Activated CD8-positive, alpha-beta memory T cell treated with anti-CD3 and anti-CD28 coated beads, Interleukin-2, amount 10 ng/mL, durations not matched to agents 7 days and 5 days (primary cell): ENCODE measurements at places on chromosomes 6 and 20. TPM values are rescaled to one million over a fixed set of nuclear protein-coding genes. Genes with fewer than 3 reads are reported as not detected.

Gene CST4
- not detected for total RNA-seq

Gene FOXP4
- total RNA-seq, result 7.7 TPM

Gene NKX2-2
- total RNA-seq, result not detected

Gene TBX18
- not detected for total RNA-seq

Gene ADRM1
- 105 TPM for total RNA-seq

Gene KIF25
- not detected for total RNA-seq

Gene PTGIS
- 15.1 TPM for total RNA-seq

Gene DACT2
- total RNA-seq, result not detected

Gene PDSS2
- 16.9 TPM for total RNA-seq

Gene RSPH9
- total RNA-seq, result not detected

Gene CDKN1A
- total RNA-seq, result 67.5 TPM

Gene BPI
- not detected for total RNA-seq

Gene HSP90AB1
- total RNA-seq, result 1,112 TPM

Gene GPSM3
- total RNA-seq, result 196 TPM

Gene LZTS3
- total RNA-seq, result 0.70 TPM

Gene NR2E1
- not detected for total RNA-seq

Gene RNF146
- 24.9 TPM for total RNA-seq

Gene FUT9
- total RNA-seq, result not detected

Gene HLA-DMB
- total RNA-seq, result 22.7 TPM

Gene EDN1
- total RNA-seq, result not detected

Gene ZFP64
- 11.5 TPM for total RNA-seq

Gene ECT2L
- not detected for total RNA-seq

Gene ADAM33
- not detected for total RNA-seq

Gene BNIP5
- not detected for total RNA-seq

Gene GTSF1L
- not detected for total RNA-seq

Gene SPATA25
- 0.55 TPM for total RNA-seq

Gene FAM209B
- 1.7 TPM for total RNA-seq

Gene C6orf15
- total RNA-seq, result not detected

Gene COL21A1
- total RNA-seq, result not detected

Gene CST2
- not detected for total RNA-seq

Gene TENT5A
- total RNA-seq, result 1.5 TPM

Gene SAMD5
- not detected for total RNA-seq

Gene FOXF2
- not detected for total RNA-seq

Gene ARMH2
- total RNA-seq, result 0.28 TPM

Gene ZHX3
- total RNA-seq, result 13.3 TPM

Gene DCDC2
- not detected for total RNA-seq

Gene DNAAF9
- 5.2 TPM for total RNA-seq

Gene CFB
- not detected for total RNA-seq

Gene LHFPL5
- total RNA-seq, result not detected

Gene LY6G6F
- not detected for total RNA-seq

Gene PLCB4
- not detected for total RNA-seq

Gene PSMG4
- 24.4 TPM for total RNA-seq

Gene PCMT1
- 96.0 TPM for total RNA-seq

Gene EPPIN
- not detected for total RNA-seq

Gene NRSN1
- not detected for total RNA-seq

Gene TRIM39
- total RNA-seq, result 16.4 TPM

Gene PTPN1
- total RNA-seq, result 62.5 TPM
